Fibroblast of skin of right biceps (primary cell): ENCODE measurements at places on chromosomes 13 and 19.

- no peak for DNase-seq
These were observed 765.9 kb upstream of the SLITRK1 start for GRCh38 chr13:84648069-84648640.

- peak; percentile 26 for DNase-seq
These were observed 788 bp upstream of the RTBDN start for GRCh38 chr19:12834976-12835757.

- no peak for DNase-seq
These were observed 637.1 kb downstream of the UQCRFS1 start for GRCh38 chr19:28575816-28576215.

DNA sequence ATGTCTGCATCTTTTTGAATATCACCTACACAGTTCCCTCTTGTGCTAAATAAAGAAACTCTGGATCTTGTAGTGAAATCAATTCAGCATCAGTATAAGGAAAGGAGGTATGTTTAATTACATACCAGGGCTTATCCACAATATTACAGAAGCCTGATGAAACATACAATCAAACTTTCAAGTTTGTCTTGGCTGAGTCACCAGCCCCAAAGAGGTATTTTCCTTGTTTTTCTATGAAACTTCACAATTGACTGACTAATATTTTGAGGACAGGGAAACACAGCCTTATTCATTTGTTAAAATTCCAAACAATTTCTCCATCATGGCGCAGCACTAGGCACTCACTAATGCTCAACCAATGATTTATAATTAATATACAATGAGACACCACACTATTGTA, 952.4 kb downstream of the PCDH17 start:
- DNase-seq: peak; percentile 50

GRCh38 chr19:55647732-55648584, at the start of gene CCDC106:
Gene CCDC106 (plus strand): TSS chr19:55648212. CDS start chr19:55649047, 835 bp downstream.
- peak; percentile 79 for DNase-seq

DNA sequence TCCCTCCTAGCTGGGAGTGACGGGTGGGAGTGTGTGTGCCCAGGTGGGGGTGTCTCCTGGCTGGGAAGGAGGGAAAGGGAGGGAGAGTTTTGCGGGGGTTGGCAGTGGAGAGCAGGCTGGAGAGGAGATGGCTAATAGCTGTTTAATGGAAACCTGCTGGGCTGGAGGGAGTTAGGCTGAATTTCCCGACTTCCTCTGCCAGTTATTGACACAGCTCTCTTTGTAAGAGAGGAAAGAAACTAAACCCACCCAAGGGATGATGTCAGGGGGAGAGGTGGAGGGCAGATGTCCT, 10.2 kb upstream of the ILF3 start:
- peak; percentile 36 for DNase-seq

- no peak for DNase-seq
These were observed 1.2 kb downstream of the MAP1S start for GRCh38 chr19:17720440-17720839.

DNA sequence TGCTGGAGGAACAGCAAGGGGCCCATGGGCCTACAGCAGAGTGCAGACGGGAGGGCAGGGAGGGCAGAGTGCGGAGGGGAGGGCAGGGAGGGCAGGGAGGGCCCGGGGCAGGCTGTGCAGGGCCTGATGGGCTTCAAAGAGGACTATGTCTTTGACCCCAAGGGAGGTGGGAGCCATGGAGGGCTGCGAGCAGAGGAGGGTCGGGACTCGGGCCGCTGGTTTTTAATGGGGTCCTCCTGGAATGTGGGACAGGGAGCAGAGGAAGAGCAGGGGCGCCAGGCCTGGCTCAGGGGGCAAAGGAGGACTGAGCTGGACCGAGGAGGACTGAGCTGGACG, 3.6 kb downstream of the PIP5K1C start:
- DNase-seq: no peak

- peak; percentile 91 for DNase-seq
These were observed 166.9 kb downstream of the DLEU7 start for GRCh38 chr13:50676602-50677001.

DNA sequence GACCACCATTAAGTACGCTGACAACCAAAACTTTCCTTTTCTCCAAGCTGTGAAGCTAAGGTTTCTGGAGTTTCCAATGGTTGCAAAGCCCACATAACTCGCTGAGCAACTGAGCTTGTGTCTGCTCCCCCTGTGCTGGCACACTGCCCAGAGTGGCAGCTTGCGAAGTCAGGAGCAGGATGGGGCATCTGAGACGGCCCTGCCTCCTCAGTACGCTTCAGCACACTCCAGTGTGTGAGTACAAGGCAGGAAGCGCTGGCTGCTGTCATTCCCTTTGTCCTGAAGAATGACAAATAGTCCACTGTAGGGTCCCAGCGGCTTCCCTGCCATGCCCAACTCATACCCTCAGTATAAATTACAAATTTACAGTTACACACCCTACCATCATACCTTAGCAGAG, 51.5 kb downstream of the SKA3 start:
- peak; percentile 75 for DNase-seq

DNA sequence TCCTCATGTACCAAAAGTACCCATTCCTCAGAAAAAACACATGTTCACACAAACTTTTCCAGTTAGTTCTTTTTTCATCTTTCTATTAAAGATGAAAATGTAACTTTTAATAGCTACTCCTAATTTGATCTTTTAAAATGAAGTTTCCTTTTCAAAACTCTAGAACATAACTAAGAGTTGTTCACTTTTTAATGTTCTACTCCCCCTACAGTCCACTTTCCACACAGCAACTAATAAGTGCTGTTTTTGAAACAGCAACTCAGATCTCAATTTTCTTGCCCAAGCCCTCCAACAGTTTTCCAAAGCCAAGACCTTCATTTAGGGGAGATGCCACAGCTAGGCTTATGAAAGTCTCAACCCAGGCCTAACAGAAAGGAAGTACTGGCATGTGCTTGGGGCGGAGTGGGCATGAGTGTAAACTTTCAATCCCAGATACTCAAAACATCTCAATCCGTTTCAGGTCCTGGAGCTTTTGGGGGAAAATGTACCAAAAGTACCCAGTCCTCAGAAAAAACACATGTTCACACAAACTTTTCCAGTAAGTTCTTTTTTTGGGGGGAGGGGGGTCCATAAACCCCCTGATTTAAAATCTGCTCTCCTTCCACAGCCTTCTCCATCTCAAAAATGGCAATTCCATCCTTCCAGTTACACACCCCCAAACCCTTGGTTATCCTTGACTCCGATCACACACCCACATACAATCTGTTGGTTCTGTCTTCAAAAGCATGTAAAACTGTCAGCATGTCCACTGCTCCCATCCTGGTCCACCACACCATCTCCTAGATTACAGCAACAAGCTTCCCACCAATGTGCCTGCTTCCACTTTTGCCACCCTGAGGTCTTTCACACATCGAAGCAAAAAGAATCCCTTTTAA, 2.0 kb downstream of the FBL start:
- DNase-seq: peak; percentile 45

GRCh38 chr19:32813862-32814425, 55.6 kb downstream of the SLC7A9 start:
- no peak for DNase-seq

GRCh38 chr19:10104130-10104513, 1.6 kb upstream of the ANGPTL6 start:
- no peak for DNase-seq

DNA sequence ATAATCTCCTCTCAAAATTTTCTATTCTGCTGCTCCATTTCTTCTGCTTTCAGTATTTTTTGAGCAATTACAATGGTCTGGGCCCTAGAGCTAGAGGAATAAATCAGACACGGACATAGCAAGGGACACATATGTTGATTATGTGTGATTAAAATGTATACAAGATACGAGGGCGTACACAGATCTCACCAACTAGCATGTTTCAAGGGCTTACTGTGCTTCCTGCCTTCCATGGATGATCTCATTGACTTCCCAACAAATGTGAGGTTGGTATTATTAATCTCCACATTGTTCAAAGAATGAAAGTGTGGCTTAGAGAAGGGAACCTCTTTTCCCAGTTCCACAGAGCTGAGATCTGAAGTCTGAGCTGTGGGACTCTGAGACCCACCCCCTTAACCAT, 9.1 kb downstream of the PLD3 start:
- peak; percentile 31 for DNase-seq
